ENCODE measurements at places on chromosomes 1 and 21. TPM values are rescaled to one million over a fixed set of nuclear protein-coding genes. Genes with fewer than 3 reads are reported as not detected.

Gene LRRC38
- total RNA-seq, result not detected

Gene ENSA
- 207 TPM for total RNA-seq

Gene RXRG
- total RNA-seq, result not detected

Gene CD48
- total RNA-seq, result not detected

Gene S100A2
- total RNA-seq, result 0.16 TPM

Gene ADAM30
- total RNA-seq, result not detected

Gene SMCP
- not detected for total RNA-seq

Gene NGF
- 24.3 TPM for total RNA-seq

Gene ZNF326
- total RNA-seq, result 3.1 TPM

Gene FCRL2
- total RNA-seq, result not detected

Gene PLA2G5
- total RNA-seq, result 35.0 TPM

Gene SLFNL1
- 0.16 TPM for total RNA-seq

Gene SEMA4A
- 0.54 TPM for total RNA-seq

Gene AMY1B
- total RNA-seq, result not detected

Gene HSD3B2
- not detected for total RNA-seq

Gene KRTAP12-3
- total RNA-seq, result not detected

Gene SNX7
- total RNA-seq, result 24.0 TPM

Gene RGS1
- not detected for total RNA-seq

Gene MTFR1L
- 38.6 TPM for total RNA-seq
